ENCODE measurements at places on chromosomes 7 and 10. TPM values are rescaled to one million over a fixed set of nuclear protein-coding genes. Genes with fewer than 3 reads are reported as not detected.

The FAM25C gene
- 2.2 TPM for total RNA-seq

The PRKG1 gene
- total RNA-seq, result 1.1 TPM

The CASP2 gene
- total RNA-seq, result 19.1 TPM

The GFRA1 gene
- 0.34 TPM for total RNA-seq

The RNLS gene
- not detected for total RNA-seq

The ANKRD30A gene
- total RNA-seq, result 7.1 TPM

The AGMO gene
- 11.9 TPM for total RNA-seq

The MYH16 gene
- total RNA-seq, result 0.87 TPM

The MKX gene
- 0.05 TPM for total RNA-seq

The DGKI gene
- under 0.01 TPM for total RNA-seq

Measured in A375 (cell line).